ENCODE measurements at places on chromosomes 6 and 20. TPM values are rescaled to one million over a fixed set of nuclear protein-coding genes. Genes with fewer than 3 reads are reported as not detected.

SEL1L2 gene
- total RNA-seq, result not detected

HEY2 gene
- not detected for total RNA-seq

AFDN gene
- 23.5 TPM for total RNA-seq

UST gene
- total RNA-seq, result 15.2 TPM

ZNF311 gene
- 1.8 TPM for total RNA-seq

PGC gene
- not detected for total RNA-seq

OPRL1 gene
- 0.93 TPM for total RNA-seq

CST2 gene
- total RNA-seq, result not detected

MATN4 gene
- not detected for total RNA-seq

ADGRB3 gene
- total RNA-seq, result 2.3 TPM

TSPO2 gene
- not detected for total RNA-seq

FARS2 gene
- total RNA-seq, result 7.0 TPM

SRXN1 gene
- total RNA-seq, result 37.5 TPM

PLG gene
- not detected for total RNA-seq

ADGRG6 gene
- 12.1 TPM for total RNA-seq

VSTM2L gene
- total RNA-seq, result 8.6 TPM

GINS1 gene
- 1.4 TPM for total RNA-seq

IPCEF1 gene
- total RNA-seq, result not detected

SENP6 gene
- total RNA-seq, result 42.2 TPM

METTL24 gene
- not detected for total RNA-seq

BTNL2 gene
- total RNA-seq, result not detected

MOG gene
- not detected for total RNA-seq

TSBP1 gene
- not detected for total RNA-seq

PSMA7 gene
- total RNA-seq, result 307 TPM

RAB32 gene
- 95.8 TPM for total RNA-seq

THBD gene
- total RNA-seq, result 10.4 TPM

OPRM1 gene
- not detected for total RNA-seq

FUT9 gene
- not detected for total RNA-seq

FOXC1 gene
- 5.4 TPM for total RNA-seq

PARD6B gene
- total RNA-seq, result 0.43 TPM

LY6G6D gene
- not detected for total RNA-seq

FBXO5 gene
- 2.3 TPM for total RNA-seq

PI16 gene
- 0.35 TPM for total RNA-seq

NMBR gene
- total RNA-seq, result not detected

PACRG gene
- total RNA-seq, result 0.12 TPM

C6orf58 gene
- total RNA-seq, result 0.35 TPM

ARHGAP18 gene
- total RNA-seq, result 10.0 TPM

IL20RA gene
- total RNA-seq, result 0.85 TPM

KIFC1 gene
- 0.47 TPM for total RNA-seq

PCSK2 gene
- not detected for total RNA-seq
